Adrenal gland (tissue), 19 donors: ENCODE measurements at places on chromosomes 1 and 21.
A peak's percentile ranks its signal among the peaks of the same experiment; 100 is the strongest.

GRCh38 chr1:156146020-156146768 is 7.2 kb upstream of the SEMA4A start:
- peak; percentile 92 for DNase-seq

DNA sequence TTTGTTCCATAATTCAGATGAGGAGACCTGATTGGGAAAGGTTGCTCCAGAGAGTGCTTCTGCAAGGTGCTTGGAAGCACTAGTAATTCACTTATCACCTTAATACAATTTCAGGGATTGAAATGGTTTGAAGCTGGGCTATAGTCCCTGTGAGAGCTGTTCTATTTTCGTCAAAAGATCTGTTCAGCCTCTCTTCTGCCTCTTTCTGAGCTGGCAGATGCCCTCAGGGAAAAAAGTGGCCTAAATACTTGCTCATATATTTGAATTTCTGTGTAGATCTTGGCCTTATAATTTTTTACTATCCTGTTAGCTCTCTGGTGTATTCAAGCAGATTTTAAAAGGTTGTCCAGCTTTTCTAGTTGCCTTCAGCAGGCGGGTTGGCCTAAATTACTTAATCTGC is 22.3 kb downstream of the C1orf146 start:
- no peak for DNase-seq

GRCh38 chr1:248843687-248844086 is 5.7 kb downstream of the ZNF672 start:
- DNase-seq = no peak

GRCh38 chr1:56469640-56470371 is 109.6 kb downstream of the PLPP3 start:
- DNase-seq = no peak

- peak; percentile 55 for DNase-seq
Observed at GRCh38 chr1:154557939-154558719, at the start of gene UBE2Q1. Gene UBE2Q1 (minus strand): TSS chr1:154558662. CDS start chr1:154558553, 109 bp downstream.

- no peak for DNase-seq
Observed at GRCh38 chr1:198462365-198463019, 78.0 kb downstream of the ATP6V1G3 start.

- DNase-seq = no peak
Observed at GRCh38 chr1:20555758-20556120, 3.4 kb downstream of the FAM43B start.

- DNase-seq = no peak
Observed at GRCh38 chr1:187794561-187794960, 965.8 kb downstream of the PLA2G4A start.

DNA sequence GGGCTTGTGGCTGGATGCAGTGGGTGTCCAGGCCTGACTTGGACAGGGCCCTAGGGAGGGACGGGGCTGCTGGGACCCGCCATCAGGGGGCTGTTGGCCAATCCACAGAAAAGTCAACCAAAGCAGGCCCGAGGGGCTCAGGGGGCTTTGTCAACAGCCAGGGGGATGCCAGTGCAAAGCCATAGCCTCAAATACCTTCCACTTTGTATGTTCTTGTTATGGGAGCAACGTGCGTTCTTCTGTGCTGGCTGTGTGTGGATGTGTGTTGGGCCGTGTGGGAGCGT is 35.4 kb upstream of the ARF1 start:
- DNase-seq = no peak

DNA sequence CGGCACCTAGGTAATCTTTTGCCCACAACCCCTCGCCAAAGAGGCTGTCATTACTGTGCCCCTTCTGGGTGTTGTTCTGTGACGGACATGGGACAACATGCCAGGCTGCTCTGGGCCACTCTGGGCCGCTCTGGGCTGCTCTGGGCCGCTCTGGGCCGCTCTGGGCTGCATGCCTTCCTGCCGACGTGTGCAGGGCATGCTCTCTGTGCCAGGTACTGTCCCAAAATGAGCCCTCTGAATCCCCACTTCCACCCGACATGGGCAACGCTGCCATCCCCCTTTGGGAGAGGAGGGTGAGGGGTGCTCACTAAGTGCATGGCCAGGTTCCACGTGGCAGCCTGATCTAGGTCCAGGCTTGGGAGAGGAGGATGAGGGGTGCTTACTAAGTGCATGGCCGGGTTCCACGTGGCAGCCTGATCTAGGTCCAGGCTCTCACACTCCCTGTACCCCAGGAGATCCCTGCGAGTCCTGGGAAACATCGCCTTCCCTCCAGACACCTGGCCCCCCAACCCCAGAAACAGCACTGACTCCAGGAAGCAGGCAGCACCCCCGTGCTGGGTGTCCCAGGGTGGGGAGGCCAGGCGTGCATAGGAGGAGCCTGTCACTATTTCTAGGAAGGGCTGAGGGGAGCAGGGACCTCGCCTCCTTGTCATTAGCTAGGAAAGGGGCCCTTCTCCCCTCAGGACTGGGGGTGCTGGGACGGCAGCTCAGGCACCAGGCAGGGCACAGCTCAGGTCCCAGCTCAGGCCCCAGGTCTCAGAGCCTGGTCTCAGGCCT is 16.5 kb downstream of the TTC34 start:
- no peak for DNase-seq

GRCh38 chr1:184888505-184888904 is 85.8 kb downstream of the NIBAN1 start:
- DNase-seq = no peak

DNA sequence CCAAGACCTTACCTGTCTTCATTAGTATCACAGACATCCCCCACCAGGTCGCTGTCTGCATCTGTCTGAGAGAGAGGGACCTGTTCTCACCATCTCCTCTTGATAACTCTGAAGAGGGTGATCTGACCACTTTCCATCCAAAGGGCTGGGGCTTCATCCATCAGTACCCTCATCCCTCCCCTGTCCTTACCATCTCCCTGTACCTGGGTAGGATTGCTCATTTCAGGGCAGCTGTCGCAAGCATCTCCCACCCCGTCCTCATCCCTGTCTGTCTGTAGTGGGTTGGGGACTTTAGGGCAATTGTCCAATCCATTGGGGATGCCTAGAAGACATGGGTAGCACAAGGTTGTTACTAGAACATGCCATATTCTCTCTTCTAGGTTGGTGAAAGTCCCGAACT is 7.9 kb downstream of the THBS3 start:
- DNase-seq = no peak

DNA sequence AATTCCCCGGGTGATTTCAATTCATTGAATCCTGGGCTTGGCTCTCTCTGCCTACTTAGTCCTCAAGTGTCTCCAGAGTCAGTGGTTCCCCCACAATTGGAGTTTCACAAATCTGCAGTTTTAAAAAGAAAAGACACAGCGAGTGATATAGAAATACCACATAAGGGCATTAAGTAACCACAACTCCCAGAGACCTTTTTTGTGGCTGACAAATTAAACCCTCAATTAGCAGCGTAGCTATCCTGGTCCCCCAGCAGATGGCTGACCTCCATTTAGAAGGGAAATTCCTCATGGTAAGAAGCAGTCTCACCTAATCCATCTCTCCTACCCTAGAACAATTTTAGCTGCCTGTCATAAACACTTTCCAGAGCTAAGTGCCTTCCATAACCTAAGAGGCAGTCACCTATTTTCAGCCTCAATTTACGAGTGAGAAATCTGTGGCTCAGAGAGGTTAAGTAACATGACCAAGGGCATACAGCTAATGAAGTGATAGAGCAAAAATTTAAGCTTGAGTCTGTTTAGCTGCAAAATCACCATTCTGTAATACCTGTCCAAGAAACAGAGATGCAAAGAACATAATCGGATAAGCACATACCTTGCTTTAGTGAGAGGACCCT is 56.0 kb upstream of the NBPF3 start:
- DNase-seq = no peak

- peak; percentile 89 for DNase-seq
Observed at GRCh38 chr21:42097860-42098454, 26.8 kb downstream of the UMODL1 start.

DNA sequence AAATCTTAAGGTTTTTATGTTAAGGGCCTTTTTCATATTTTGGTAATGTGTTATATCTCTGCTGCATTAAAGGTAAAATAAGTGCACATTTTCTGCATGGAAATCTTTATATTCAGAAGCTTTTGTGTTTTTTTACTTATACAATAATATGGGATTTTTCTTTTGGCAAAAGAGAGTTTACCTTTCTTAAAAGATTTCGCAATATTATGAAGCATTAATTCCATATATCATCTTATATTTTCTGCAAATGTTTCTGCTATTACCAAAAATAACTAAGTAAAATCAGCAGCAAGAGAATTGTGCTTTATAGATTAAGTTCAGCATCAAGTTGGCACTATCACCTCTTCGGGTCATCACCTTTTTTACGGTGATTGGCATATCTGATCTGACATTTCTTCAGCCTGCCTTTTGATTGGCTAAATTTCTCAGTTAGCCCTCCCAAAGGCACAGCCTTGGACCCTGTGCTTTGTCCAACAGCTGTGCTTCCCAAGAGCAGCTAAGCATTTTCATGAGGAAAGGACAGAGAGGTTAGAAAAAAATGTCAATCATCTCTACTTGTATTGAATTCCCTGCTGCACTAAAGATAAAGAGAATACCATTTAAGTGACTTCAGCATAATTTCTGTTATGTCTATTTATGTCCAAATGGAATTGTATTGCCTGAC is 767.1 kb upstream of the PRMT6 start:
- no peak for DNase-seq

- DNase-seq = no peak
Observed at GRCh38 chr1:184743062-184743756, 11.4 kb downstream of the EDEM3 start.

GRCh38 chr1:174954671-174955669 is 44.8 kb upstream of the CACYBP start:
- DNase-seq = no peak

- DNase-seq = no peak
Observed at GRCh38 chr1:234288946-234289345, 84.3 kb upstream of the COA6 start.

GRCh38 chr1:90851711-90852050 is 134.6 kb upstream of the BARHL2 start:
- DNase-seq = no peak

DNA sequence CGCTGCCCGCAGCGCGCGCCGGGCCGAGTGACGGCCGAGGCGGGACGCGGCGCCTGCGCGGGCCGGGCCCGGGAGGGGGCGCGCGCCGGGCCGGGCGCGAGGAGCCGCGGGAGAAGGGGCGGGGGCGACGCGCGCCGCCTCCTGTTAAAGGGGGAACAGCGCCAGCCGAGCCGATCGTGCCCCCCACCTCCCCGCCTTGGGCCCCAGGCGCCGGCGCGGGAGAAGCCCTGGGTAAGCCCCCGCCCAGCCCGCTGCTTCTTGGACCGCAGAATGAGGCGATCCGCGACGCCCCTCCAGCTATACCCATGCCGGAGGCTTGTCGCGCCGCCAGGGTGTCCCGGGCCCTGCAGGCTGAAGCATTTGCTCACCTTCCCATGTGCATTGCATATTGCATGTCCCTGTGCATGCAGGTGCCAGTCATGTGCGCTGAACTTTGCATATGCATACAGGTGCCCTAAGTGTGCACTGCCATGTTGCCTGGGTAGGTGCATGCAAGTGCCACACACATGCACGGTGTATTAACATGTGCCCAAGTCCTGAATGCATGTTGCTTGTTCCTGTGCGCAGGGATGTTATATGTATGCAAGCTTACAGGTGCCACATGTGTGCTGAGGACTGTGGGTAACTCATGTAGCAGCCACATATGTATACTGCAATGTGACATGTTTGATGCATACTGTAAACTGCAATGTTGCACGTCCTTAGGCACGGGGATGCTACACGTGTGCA is at the start of gene ADGRB2:
Gene ADGRB2, minus strand, starts transcription at position 29 of the 729 bp plus-strand sequence. CDS start 7,119 bp downstream, outside the sequence.
- no peak for DNase-seq

DNA sequence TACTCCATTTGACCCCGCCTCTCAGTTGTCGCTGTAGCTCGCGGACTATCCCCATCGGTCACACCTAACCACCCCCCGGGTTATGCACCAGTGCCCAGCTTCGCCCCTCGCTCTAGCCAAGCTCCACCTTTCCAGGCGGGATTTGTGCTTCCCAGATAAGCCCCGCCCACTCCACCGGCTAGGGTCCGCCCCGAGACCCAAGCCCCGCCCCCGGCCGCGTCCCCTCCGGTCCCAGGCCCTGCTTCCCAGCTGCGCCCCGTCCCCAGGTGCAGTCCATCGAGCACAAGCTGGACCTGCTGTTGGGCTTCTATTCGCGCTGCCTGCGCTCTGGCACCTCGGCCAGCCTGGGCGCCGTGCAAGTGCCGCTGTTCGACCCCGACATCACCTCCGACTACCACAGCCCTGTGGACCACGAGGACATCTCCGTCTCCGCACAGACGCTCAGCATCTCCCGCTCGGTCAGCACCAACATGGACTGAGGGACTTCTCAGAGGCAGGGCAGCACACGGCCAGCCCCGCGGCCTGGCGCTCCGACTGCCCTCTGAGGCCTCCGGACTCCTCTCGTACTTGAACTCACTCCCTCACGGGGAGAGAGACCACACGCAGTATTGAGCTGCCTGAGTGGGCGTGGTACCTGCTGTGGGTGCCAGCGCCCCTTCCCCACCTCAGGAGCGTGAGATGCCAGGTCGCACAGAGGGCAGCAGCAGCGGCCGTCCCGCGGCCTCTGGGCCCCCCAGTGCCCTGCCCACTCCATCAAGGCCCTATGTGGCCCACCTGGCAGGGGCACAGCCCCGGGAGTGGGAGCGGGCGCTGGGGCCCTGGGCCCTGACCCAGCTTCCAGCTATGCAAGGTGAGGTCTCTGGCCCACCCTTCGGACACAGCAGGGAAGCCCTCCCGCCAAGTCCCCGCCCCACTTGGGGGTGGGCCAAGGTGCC is 23.9 kb downstream of the CITED4 start:
- no peak for DNase-seq

DNA sequence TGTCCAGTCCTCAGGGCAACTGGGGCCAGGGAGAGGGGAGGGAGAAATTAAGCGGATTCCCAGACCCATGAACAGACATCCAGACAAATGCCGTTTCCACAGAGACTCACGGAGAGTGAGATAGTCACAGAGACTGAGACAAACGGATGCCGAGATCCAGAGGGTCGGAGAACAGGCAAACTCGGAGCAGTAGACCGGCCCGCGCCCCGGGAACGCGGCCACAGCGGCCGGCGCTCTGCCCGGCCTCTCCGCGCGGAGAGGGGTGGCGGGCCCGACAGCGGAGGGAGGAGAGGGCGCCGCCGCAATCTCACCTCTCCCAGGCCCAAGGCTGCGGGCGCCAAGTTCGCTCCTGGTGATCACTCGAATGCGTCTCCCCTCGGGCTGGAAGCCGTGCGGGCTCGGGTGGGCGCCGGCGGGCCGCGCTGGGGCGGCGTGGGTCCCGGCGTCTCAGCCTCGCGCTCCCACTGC is 831 bp upstream of the FOXD2 start:
- no peak for DNase-seq

GRCh38 chr1:113280581-113280980 is 109.7 kb upstream of the MAGI3 start:
- no peak for DNase-seq

GRCh38 chr1:71850515-71850914 is 431.8 kb downstream of the NEGR1 start:
- no peak for DNase-seq
